ENCODE measurements at places on chromosomes 3 and 15.

DNA sequence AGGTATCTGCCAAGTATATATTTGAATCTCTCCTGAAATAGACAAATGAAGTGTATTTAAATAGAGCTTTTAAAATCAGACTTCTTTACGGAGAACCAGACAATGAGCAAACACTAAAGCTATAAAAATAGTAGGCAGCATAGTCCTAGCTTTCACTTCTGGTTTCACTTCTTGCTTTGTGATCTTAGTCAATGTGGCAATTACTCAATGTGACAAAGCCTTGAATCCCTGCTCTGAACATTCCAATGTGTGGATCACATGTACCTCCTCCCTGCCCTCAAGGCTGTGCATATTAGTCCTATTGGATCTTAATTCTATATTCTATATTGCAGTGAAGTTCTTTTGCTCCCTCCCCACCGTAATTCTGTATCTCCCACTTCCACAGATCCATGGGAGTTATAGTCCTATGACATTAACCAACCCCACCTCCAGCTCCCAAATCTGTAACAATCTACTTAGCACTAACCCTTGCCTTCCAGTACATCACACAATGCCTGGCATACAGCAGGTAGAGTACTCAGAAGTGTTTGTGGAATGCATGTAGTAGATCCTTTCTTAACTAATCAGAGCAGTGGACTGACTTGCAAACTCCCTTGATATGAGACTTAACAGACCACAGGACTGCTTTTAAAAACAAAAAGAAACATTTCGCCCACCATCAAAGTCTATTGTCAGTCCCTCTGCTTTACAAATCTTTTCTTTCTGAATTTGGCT is 24.3 kb upstream of the CP start:
- DNase-seq = peak; percentile 93

GRCh38 chr3:28940994-28941393 is 339.9 kb upstream of the RBMS3 start:
- no peak for DNase-seq

DNA sequence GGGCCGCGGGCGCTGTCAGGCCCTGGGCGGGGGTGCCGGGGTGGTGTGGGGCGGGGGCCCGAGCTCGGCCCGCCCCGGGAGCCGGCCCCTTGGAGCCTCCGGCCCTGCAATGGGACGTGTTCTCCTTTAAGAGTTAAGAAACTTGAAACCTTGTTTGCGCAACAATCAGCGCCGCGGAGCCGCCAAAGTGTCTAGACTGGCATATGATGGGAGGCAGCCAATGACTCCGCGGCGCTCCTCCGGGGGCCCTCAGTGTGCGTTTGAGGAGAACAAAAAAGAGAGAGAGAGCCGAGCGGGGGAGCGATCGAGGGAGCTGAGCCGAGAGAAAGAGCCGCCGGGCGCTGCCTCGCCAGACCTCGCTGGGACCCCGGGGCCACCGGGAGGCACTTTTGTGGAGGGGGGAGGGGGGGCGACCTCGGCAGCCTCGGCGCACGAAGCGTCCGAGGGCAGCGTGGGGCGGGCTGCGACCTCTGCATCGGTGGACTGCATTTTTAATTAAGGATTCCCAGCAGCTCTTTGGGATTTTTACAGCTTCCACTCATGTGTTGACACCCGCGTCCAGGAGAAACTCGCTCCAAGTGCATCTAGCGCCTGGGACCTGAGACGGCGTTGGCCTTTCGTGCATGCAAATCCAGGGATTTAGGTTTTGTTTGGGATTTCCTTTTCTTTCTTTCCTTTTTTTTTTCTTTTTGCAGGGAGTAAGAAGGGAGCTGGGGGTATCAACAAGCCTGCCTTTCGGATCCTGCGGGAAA is at the start of gene SMAD6:
SMAD6 (plus strand) TSS at position 202 of the 752 bp plus-strand sequence. CDS start 1,023 bp downstream, outside the sequence.
- peak; percentile 96 for DNase-seq

DNA sequence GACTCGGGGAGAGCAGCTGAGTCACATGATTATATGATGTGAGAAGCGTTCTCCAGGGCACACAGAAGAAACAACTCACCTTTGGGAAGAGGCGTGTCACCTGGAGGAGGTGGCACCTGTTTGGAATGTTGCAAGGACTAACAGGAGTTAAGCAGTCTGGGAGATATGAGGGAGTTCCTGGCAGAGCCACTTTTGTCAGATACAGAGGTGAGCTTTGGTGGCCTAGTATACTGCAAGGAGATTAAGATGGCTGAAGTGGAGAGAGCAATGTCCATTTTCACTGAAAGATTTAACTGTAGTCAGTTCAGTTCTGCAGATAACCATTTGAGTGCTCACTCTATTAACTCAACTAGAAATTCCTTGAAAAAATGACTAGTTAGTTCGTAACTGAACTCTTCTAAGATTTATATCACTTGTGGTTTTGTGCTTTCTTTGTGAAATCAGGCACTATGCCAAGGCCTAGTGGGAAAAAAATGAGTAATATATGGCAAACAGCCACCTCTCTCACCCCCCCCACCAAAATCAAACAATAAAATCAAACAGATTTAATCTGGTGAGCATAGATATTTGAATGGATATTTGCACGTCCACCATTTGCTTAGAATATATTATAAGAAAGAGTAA is 61.3 kb downstream of the CRYBG3 start:
- peak; percentile 75 for DNase-seq

DNA sequence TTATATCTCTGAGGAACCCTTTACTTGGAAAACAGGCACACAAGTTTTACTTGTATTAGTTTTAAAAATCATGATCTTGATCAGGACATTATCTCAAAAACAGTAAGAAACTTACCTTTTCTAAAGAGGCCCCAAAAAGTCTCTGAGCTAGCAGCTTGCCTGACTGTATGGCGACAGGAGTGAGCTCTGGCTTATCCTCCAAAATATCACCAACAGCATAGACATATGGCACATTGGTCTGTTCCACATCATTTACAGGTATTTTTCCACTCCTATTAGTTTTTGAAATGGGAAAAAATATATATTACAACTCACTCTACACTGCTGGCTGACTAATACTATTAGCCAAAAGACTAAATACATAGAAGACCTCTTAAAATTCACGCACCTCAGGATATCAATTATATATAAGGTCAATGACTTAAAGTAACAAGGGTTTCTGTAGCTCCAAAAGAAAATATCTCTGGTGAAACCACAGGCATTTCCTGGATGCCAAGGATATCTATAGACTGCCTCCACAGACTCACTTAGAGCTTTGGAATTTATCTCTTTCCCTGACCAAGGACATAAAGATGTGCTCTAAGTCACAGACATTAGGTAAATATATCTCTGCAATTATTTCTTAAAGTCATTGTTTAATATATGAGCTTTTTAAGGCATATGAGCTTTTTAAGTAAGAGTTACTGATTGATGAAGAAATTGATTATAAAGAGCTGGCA is 33.1 kb downstream of the TXNRD3 start:
- peak; percentile 25 for DNase-seq

DNA sequence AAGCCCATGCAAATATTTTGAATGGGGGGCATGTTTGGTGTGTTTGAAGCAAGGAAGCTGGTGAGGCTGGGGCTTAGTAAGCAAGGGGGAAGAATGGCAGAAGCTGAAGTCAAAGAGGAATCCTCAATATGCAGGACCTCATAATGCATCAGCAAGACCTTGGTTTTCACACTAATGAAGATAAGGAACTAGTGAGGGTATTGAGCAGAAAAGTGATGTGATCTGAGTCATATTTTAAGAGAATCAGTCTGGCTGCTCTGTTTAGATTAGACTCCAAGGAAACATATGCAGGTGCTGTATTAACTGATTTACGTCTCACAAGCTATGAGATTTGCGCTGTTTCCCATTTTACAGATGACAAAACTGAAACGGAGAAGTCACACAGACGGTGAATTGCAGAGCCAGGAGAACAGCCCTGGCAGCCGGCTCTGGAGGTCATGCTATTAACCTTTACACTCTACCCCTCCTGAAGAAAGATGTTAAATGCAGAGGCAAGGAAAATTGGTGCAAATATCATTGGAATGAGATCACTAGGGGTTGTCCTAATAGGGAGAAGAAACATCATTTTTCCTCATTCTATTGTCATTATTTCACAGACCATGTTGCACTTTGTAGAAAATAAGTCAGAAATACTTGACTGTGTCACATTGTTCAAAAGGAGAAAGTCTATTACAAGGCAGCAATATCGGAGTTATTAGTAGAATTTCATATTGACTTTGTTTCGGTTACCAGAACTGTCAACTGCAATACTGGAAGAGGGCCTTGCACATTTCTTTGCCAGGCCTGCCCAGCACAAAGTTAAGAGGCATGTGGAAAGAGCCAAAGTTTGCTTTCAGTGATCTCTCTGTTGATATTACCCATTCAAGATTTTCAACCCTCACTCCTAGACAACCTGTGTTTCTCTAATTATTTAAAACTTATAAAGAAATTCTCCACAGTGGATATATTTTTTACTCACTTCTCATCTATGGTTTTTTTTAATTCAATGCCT is 64.9 kb downstream of the COL8A1 start:
- no peak for DNase-seq

Measured in epithelial cell of esophagus (primary cell).